CD4-positive, alpha-beta T cell (primary cell): ENCODE measurements at places on chromosomes 11 and 22.

GRCh38 chr11:1650034-1650917, 20.7 kb downstream of the KRTAP5-5 start:
- DNase-seq, result no peak

- no peak for DNase-seq
Measured at GRCh38 chr22:50576070-50576469, 2.2 kb downstream of the CPT1B start.

GRCh38 chr11:88173956-88174355, 1.3 kb downstream of the RAB38 start:
- DNase-seq, result no peak

- no peak for DNase-seq
Measured at GRCh38 chr11:106088896-106089295, 11.4 kb downstream of the AASDHPPT start.

DNA sequence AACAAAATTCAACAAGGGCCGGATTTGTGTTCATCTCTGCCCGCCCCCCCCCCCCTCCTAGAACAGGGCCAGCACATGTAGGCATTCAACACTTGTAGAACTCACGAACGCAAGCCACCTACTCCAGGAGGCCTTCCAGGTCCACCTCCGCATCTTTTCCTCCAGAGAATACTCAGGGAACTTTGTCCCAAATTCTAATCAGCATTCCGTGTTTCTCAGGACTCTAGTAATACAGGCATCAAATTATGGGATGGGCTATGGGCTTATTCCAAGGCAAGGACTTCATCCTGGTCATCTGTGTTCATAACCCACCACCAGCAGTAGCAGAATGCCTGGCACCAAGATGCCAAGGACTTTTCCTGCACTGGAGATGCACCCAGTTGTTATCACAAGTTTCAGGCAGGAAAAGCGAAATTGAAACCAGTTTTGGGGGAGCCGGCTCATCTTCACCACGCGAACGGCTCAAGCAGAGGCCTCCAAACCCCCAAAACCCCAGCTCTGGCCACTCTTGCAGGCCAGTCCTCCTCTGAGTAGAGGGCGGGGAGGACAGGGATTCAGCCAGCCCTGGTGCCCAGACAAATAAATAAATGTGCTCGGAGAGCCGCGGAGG, 462 bp downstream of the UBE2L6 start:
- DNase-seq, result no peak

DNA sequence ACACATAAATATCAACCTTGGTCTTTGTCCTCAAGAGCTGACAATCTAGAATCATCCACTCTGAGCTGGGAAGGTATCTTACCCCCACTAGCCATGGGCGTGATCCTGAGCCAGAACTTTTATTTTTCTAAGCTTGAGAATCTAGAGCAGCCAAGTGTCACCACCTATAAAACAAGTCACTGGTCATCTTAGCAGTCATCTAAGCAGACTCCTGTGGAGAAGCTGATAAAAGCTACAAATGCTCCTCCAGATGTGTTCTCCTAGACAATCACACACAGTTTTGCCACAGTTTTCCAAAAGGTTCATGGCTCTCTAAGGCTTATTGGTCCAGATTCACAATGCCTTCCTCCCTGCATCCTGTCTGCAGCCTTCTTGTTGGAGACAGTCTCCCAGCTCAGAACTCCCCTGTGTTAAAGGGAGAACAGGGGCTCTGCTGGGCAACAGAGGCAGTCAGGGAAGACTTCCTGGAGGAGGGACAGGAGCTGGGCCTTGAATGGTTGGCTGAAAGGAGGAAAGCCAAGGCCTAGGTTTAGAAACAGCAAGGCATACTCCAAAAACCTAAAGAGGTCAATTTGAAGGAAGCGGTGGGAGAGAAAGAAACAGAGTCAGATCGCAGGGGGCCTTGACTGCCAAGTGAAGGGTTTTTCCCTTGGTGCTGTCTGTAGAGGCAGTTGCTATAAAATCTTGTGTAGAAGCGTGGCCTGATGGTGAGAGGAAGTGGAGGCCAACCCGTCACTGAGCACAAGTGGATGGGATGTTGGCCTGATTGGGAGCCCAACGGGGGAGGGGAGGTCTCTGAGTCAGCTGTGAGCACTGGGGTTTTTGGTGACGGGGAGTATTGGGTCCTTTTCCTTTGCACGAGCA, 42.0 kb downstream of the ALX4 start:
- DNase-seq, result no peak

GRCh38 chr22:36588285-36588684, 59.3 kb upstream of the EIF3D start:
- DNase-seq, result no peak

- no peak for DNase-seq
Measured at GRCh38 chr11:69893631-69894030, 74.4 kb upstream of the FGF3 start.

GRCh38 chr22:50276143-50276542, 6.0 kb upstream of the MAPK11 start:
- DNase-seq, result no peak

DNA sequence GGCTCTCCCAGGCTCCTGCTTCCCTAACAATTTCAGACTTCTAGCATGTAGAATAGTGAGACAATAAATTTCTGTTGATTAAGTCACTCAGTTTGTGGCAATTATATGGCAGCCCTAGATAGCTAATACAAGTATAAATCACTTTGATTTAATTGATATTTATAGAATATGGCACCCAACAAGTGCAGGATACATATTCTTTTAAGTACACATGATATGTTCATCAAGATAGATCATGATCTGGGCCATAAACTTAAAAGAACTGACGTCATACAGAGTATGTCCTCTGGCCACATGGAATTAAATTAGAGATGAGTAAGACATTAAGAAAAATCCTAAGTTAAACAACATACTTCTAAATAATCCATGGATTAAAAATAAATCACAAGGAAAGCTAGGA, 67.5 kb upstream of the AMOTL1 start:
- no peak for DNase-seq

DNA sequence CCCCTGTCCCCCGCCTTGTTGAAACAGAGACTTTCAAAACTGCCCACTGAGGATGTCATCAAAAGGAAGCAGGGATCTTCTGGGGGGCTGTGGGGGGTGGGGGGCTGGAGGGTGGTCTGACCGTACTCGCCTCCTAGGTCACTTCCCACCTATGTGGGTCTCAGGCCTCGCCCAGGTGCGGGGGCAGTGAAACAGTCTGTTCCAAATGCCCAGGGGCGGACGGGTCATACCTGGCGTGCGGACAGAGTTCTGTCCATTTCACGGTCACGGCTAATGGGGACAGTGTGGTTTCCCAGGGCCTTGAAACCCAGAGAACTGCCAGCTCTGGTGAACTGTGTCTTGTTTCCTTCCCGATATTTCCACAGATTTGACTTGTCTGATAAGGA, 27.2 kb downstream of the ANO1 start:
- no peak for DNase-seq

DNA sequence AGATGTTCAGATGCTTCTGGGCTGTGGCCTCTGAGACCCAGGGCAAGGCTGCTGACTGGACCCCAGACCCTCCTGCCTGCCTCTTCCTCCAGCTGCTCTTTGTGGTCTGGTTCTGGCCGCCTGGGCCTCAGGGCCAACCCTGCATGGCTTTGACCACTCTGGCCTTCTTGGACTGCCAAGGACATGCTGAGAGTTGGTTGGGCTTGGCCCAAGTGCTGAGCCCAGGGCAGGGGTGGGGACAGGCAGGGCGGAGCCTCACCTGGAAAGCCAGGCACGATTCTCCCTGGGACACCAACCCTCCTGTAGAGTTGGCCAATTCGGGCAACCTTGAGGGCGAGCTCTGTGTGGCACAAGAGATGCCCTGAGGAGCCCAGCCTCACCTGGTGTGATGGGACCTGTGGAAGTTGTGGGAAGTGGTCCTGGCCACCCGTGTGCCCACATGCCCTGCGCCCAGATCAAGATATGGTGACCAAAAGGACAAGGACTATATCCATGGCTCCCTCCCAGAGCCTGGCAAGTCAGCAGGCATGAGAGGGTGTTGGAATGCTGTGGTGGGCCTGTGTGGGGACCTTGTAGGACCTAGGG, 11.6 kb downstream of the TANGO2 start:
- DNase-seq, result no peak

- DNase-seq, result no peak
Measured at GRCh38 chr22:22552630-22553029, 6.4 kb downstream of the PRAME start.
